NCI-H1436 (cell line): ENCODE measurements at places on chromosomes 3 and 15.
A peak's percentile ranks its signal among the peaks of the same experiment; 100 is the strongest.

GRCh38 chr15:25345943-25346342, 92.9 kb downstream of the UBE3A start:
- no peak for DNase-seq

DNA sequence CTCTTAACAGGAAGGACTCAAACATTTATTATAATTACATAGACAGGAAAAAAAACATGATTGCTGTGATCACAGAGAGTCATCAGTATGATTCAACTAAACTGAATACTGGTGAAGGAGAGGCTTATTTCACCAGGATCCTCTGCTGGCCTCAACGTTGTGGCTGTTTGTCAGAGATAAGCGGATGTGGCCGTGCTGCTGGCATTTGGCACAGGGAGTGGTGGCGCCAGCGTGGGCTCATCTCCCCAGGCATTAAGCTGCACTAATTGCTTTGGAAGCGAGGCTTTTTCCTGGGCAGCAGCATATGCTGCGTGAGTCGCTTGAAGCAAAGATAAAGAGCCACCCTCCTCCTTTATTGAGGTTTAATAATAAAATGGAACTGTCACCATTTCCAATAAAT, 306.7 kb downstream of the LRTM1 start:
- DNase-seq = no peak

- DNase-seq = no peak
Observed at GRCh38 chr3:171543759-171544300, 83.6 kb upstream of the TNIK start.

- DNase-seq = no peak
Observed at GRCh38 chr3:197088370-197088769, 58.8 kb upstream of the MELTF start.

- DNase-seq = no peak
Observed at GRCh38 chr3:42501681-42502428, 588 bp upstream of the VIPR1 start.

DNA sequence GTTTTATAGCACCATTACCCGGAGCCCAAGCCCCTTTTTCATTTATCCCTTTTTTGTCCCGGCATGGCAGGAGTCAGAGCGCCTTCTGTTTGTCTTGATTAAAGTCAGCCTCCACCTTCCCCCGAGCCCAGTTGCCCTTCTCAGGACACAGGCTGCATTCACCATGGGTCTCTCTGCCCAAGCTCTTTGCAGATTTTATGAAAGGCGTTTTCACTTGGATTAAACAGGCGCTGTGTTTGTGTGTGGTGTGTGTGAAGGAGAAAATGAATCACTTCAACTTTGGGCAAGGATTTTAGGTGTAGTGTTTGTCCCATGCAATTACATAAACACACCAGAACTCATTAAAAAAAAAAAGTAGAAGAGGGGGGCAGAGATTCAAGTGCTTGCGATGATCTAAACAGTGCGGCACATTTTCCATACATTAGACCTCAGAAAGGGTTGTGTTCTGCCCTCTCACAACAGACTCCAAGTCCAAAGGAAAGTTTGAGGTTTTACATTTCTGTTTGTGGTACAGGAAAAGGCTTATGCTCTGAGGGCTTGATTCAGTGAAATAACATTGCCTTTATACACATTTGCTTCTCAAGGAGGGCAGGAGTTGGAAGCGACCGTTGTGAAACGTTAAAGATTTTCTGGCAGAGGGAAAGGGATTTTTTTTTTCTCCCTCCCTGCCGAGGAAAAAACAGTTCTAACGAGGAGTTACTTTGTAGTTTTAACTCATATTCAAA, 14.5 kb upstream of the IL16 start:
- no peak for DNase-seq

DNA sequence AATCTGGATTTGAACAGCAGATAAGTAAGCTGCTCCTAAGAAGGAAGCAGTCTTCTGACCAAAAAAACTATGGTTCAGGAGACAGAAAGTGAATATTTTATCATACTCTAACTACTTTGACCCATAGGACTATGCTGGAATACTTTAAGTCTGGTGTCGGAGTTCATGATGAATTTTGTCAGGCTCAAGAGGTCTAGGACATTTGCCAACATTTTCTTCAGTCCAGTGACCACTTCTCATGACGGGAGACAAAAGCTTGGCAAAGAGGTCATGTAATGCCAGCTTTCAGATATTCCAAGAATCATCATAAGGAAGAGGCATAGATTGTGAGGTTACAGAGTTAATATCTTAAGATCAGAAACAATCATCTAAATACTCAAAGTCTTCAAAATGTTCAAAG, 20.5 kb upstream of the DCBLD2 start:
- DNase-seq = no peak

DNA sequence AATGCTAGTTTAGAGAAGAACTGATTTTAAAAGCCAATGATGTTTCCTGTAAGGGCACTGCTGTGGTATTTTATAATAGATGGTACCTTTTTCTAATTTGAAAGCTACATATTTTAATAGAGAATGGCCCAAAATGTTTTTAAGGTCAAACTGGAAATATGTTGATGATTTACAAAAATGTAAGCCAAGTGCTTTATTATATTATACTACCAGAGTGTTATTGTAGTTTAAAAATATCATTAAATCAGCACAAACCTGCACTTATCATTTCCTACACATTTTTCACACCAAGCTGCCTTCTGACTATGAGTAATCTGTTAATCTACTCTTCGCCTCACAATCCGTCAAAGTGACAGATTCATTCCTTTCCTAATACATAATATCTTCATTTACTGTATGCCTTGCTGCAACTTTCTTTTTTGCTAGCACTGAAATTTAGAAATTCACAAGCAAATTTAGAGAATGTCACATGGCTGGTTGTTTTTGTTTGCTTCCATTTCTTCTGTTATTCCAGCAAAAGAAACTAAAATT, 126.4 kb upstream of the FAM3D start:
- no peak for DNase-seq

- DNase-seq = no peak
Observed at GRCh38 chr15:66746231-66746605, 44.2 kb downstream of the SMAD6 start.

DNA sequence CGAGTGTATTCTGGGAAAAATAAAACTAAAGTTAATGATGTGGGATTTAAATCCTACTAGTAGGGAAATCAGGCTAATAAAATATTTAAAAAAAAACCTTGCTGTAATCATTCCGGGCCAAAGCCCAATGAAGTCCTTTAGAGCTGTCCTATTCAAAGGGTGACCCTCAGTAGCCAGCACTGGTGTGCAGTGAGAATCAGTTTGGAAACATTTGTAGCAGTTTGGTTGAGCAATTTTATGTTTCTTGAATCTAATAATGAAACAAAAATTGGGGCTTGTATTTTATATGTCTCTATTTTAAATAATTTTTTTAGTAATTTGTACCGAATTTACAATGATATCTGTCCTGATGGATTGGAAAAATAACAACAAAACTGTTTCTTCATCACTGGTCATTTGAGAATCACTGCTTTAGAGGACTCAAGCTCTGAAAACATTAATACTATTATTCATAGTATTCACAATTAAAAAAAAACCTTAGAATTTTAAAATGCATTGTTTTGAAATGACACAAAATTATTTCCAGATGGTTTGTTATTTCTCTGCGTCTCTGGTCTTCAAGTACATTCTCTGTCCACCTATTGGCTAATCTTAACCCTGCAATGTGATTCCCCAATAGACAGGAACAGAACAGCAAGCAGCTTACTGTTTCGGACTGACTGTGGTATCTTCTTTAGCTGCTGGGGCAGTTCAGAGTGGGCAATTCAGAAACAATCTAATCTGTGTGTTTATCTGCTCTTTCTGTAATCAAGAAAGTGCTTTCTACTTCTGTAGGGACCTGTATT, 71.2 kb downstream of the OTOL1 start:
- DNase-seq = no peak

GRCh38 chr3:43023746-43024145, 44.6 kb downstream of the GASK1A start:
- no peak for DNase-seq

- DNase-seq = no peak
Observed at GRCh38 chr3:54909191-54909590, 18.7 kb downstream of the LRTM1 start.

DNA sequence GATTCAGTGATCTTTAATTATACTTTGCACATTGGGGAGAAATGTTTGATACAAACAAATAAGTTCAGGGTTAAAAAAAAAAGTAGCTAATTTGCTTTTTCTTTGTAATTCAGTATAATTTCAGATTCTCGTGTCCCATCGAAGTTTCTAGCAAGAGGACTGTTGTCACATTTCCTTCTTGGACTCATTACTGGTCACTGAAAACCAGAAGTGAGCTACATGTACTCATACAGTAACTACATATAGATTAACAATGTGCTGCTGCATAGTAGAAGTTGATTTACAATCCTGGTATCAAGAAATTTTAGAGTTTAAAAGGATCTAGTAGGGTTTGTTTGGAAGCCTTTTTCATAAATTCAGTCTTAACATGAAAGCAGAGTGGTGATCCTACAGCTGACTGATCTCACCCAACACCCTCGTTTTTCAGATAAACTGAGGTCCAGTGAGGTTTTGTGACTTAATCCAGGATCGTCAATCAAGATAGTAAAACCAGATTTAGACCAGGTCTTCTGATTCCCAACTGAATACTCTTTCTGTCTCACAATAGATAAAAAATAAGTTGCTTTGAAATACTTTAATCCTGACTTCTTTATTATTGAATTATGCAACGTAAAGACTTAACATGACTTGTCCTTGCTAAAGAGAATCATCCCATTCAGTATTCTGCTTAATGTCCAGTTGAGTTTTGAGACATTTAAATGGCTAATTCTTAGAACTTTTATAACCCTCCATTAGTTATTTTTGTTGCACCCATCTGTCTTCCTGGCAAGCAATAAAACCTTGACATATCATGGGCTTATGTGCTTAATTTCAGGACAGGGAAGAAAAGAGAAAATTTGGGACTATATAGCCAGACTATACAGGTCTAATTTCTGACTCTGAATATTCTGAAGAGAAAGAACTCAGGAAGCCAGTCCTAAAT, 2.8 kb downstream of the SEC62 start:
- DNase-seq = no peak

- no peak for DNase-seq
Observed at GRCh38 chr3:126451511-126451910, 24.2 kb downstream of the ZXDC start.

GRCh38 chr3:142498397-142499180, 50.8 kb upstream of the XRN1 start:
- no peak for DNase-seq

DNA sequence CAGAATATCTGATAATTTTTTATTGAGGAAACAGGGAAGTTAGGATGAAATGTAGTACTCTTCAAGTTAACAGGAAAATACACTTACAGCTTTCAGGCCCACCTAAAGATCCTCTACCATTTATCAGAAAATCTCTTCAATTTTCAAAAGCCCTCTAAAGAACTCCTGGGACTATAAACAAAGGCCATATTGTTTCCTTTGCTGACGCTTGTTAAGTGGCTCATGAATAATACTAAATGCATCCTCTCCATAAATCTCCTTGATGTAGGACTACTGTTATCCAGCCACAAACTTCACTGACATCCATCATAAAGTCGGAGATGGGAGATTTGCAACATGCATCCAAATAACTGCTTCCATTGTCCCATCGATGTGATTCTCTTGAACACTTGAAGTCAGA, 326.5 kb downstream of the ZIC1 start:
- DNase-seq = peak; percentile 31
